ENCODE measurements at places on chromosomes 13 and 19.

- DNase-seq: no peak
Measured at GRCh38 chr13:24361113-24361512, 51.7 kb downstream of the C1QTNF9 start.

DNA sequence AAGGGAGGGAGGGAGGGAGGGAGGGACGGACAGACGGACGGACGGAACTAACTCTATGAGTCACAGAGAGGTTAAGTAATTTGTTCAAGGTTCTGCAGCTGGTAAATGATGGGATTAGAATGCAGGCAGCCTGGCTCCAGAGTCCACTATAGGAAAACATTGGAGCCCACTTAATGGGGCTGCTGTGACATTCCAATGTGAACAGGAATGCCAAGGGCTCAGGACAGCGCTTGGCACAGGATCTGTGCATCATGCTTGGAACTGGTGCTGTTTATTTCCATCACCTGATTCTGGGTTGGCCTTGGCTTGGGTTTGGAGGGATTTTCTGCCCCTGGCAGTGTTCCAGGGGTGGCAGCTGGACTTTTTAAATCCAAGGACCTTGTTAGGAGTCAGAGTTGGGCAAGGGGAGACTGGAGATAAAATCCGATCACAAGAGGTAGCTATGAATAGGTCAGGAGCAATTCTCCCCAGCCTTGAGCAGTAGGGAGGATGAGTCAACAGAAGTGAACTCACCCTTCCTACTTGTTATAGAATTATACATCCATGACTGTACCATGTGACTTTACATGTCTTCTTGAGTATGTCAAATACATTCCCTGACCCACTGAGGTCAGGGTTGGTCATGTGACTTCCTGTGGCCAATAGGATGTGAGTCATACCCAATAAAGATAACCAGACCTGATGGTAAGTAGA, 7.8 kb upstream of the HIF3A start:
- peak; percentile 93 for DNase-seq

DNA sequence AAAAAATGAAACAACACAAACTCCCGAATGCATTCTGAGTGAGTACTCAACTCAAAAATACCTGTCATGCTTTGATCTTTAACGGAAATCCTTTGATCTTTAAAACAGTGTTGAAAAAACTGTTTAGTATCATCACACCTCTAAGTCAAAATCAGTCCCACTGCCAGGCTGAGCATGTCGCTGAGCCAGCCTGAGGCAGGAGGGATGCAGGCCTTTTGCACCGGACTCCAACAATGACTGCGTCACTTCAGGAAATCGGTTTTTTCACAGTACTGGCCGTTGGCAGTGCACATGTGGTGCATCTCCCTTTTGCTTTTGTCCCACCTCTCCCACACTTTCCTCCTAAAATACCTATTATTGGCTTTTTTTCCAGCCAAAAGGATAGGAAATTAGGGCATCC, 78.2 kb downstream of the SHISA2 start:
- DNase-seq: no peak

GRCh38 chr13:39895254-39895653, 239.8 kb downstream of the COG6 start:
- no peak for DNase-seq

DNA sequence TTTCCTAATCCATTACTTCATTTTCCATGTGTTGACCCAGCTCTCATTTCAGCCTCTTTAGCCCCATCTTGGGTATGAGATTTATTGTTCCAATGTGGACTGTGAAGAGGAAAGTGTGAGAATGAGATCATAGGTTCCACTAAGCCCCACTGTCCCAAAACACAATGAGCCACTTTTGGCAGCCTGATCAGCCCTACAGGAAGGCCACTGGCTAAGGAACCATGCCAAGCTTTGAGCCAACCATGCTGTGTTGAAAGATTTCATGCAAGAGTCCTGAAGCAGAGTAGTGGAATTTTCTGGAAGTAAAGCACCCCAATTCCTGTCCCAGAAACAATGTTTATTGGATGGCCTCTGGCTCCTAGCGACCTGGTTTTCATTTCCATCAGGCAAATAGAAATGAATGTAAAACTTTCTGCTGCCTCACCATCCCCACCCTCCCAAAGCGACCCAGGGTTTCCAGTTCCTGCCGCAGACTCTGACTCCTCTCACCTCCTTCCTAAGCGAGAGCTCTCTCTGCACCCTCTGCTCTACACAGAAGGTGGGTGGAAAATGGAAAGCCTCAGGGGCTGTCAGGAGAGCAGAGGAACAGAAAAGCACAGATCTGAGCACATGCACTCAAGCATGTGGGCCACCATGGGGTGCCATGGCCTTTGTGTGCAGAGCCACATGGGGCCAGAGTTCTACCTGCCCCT, 73.1 kb downstream of the KCTD12 start:
- peak; percentile 51 for DNase-seq

DNA sequence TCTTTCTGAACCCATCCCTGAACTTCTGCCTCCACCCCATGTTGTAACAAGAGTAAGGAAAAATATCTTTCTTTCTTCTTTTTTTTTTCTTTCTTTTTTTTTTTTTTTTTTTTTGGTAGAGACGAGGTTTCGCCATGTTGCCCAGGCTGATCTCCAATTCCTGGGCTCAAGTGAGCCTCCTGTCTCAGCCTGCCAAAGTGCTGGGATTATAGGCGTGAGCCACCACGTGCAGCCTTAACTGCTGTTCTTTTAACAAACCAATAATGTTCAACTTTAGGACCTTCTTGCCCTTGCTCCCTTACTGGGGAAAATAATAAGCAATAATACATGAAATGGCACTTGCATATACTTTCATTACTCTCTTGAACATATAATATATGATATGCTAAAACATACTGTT, 19.6 kb downstream of the GPR183 start:
- DNase-seq: no peak

DNA sequence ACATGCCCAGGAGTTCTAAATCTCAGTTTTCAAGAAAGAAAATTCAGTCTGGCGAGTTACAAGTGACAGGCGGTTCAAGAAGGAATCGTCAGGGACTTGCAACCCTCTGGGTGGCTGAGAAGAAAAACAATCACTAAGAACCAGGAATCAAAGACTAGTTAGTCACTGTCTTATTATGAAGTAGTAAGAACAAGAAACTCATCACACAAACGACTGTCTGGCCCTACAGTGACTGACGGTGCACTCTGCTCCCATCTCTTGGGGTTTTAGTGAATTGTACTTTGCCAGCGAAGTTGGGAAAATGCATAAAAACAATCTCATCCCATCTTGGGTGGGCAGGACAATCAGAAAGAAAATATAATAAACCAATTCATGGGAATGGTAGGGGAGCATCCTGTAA, 63.7 kb upstream of the SACS start:
- DNase-seq: no peak

DNA sequence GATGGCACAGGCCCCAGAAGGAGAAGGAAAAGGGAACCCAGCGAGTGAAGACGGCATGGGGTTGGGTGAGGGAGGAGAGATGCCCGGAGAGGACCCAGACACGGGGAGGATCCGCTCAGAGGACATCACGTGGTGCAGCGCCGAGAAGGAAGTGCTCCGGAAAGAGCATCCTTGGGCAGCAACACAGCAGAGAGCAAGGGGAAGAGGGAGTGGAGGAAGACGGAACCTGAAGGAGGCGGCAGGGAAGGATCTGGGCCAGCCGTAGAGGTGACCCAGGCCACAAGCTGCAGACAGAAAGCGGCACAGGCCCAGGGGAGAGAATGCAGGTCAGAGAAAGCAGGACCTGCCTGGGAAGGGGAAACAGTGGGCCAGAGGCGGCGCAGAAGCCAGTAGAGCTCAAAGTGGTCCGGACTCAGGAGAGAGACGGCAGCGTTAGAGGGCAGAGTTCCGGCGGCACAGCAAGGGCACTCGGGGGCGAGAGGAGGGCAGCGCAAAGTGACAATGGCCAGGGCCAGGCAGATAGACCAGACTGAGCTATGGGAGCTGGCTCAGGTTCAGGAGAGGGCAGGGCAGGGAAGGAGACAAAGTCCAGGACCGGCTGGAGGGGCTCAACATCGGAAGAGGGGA, 1.1 kb downstream of the PPP1R12C start:
- peak; percentile 89 for DNase-seq

DNA sequence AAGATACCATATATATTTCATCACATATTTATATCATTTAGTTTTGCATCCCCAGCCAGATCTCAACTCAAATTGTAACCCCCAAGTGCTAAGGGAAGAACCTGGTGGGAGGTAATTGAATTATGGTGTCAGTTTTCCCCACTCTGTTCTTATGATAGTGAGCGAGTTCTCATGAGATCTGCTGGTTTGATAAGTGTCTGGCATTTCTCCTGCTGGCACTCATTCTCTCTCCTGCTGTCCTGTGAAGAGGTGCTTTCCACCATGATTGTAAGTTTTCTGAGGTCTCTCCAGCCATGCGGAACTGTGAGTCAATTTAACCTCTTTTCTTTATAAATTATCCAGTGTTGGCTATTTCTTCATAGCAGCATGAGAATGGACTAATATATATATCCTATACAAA, 462.5 kb upstream of the SLITRK5 start:
- DNase-seq: no peak

DNA sequence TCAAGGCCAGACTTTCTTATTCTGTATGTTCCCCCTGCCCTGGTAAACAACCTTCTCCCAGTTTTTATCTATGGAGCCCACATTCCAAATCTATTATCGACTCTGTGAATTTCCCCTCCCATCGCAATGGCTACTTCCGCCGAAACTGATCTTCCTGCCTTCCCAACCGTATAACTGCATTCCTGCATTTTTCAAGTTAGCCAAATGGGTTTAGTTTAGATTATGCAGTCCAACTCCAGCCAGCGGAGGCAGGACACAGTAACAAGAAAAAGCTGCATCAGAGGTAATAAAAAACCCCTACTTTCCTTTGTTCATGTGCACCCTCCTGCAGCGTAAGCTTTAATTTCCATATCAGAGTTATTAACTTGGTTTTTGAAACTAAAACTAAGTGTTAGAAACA, 112.2 kb upstream of the ZNF91 start:
- no peak for DNase-seq

DNA sequence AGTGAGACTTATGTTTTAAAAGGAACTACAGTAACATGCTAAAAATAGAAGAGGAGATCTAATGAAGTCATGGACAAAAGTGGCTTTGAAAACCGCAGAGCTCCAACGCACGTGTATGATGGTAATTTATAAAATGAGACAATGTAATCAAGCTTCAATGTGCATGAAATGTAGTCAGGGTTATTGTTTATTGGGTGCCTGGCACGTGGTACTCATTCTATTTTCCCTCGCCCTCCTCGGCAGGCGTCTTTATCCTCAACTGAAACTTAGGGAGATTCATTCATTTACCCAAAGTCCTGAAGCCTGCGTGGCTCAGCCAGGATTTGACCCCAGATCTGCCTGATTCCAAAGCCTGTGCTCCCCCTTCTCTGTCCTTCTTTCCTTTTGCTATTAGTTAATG, 79.8 kb downstream of the CHST8 start:
- no peak for DNase-seq

- DNase-seq: no peak
Measured at GRCh38 chr19:33450689-33451088, 70.9 kb downstream of the PEPD start.

- DNase-seq: peak; percentile 46
Measured at GRCh38 chr19:18833849-18834643, 2.3 kb downstream of the UPF1 start.

DNA sequence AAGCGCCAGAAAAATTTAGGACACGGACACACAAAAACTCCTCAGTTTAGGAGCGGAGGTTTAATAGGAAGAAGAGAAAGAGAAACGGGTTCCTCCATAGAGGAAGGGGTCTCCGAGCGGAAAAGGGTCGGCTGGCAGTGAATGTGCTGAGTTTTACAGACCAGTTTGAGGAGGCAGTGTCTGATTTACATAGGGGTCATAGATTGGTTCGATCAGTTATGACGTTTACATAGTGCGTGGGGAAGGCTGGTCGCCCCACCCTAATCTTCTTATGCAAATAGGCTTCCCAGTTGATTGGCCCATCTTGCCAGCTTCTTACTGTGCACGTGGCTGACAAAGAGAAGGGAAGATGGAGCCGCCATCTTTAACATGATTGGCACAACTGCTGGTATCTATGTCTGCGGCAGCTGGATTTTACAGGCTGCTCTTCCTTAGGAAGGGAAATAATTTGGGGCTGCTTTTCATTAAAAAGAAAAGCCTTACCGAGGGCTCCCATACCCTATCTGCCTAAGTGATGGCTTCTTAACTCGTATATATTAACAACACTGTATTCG, 1.2 kb upstream of the ZNF225 start:
- peak; percentile 90 for DNase-seq
